Stimulated activated CD4-positive, alpha-beta T cell treated with anti-CD3 and anti-CD28 coated beads, Interleukin-4, amount 100 ng/mL, for 24 hours (primary cell): ENCODE measurements at places on chromosomes 12 and 14.

GRCh38 chr12:116876151-116876869 lies 4.9 kb downstream of the HRK start:
- DNase-seq, result no peak

GRCh38 chr14:60812987-60813386 lies 78.4 kb downstream of the MNAT1 start:
- no peak for DNase-seq

- no peak for DNase-seq
Observed at GRCh38 chr14:50036211-50036610, 80.2 kb downstream of the VCPKMT start.

GRCh38 chr14:100246809-100247428 lies 8.0 kb downstream of the YY1 start:
- no peak for DNase-seq

DNA sequence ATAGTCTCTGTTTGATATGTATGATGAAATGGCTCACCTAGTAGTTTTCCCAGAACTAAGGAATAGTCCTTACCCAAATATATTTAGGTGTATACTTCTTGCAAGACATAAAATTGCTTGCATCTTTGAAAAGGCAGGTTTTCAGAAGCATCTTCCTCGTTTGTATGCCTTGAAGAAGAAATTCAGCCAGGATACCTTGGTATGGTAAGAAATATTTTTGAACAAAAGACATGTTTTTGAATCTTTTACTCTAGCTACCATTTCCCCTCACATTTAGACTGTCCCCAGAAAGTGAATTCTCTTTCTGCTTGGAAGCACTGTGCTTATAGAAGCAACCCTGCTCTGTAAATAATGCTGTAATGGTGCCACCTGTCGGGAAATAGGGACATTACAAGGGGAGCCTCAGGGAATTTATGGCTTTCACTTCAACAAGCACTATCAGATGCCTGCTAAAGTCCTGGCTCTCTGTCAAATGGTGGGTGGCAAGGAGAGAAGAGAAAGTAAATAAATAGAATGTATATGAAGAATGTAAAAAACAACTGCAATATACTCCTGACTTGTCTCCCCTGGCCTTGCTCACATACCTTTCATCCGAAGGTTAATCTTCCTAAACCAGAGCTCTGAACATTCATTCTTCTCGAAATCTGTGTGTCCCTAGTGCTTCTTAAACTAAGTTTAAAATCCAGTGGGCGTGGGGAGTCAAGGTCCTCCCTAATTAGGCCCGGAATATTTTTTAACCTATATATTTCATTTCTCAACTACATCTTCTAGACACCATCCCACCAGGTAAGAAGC lies 6.1 kb downstream of the CCDC184 start:
- peak; percentile 79 for DNase-seq

- peak; percentile 10 for DNase-seq
Observed at GRCh38 chr14:61889914-61890351, 127.7 kb downstream of the SNAPC1 start.

DNA sequence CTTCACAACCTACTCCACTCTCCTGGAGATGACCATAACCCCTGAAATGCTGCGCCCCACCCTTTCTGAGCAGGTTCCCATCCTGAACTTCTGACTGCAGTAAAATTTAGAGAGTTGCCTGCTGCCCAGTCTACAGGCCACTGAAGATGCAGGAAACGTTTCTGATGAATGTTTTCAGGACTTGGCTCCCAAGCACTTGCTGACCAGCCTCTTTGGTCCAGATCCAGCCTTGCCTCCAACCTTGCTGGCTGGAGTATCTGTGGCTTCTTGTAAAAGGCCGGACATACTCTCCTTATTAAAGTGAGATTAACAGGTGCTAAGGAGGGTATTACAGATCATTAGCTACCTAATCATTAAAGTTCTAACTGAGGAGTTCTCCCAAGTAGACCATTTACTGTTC lies 70.3 kb upstream of the STXBP6 start:
- DNase-seq, result no peak

GRCh38 chr12:124686370-124687173 lies 119.2 kb upstream of the NCOR2 start:
- DNase-seq, result no peak
